Fibroblast of the aortic adventitia (primary cell): ENCODE measurements at places on chromosomes 11 and 22.

DNA sequence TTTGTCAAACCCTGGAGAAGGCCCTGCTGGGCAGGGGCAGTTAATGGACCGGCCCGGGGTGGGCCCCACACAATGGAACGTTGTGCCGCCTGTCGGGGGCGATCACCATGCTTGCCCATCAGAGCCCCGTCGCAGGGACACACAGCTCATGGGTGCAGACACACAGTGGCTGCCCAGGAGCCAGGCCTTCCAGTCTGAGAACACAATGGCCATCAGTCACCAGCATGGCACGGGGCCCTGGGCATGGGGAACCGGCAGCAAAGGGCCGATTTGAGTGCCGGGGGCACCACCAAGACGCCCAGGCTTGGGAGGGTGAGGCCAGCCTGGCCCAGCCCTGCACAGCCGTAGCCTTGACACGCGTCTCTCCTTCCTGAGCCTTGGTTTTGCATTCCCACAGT, 7.1 kb downstream of the LINC01488 start:
- no peak for DNase-seq

DNA sequence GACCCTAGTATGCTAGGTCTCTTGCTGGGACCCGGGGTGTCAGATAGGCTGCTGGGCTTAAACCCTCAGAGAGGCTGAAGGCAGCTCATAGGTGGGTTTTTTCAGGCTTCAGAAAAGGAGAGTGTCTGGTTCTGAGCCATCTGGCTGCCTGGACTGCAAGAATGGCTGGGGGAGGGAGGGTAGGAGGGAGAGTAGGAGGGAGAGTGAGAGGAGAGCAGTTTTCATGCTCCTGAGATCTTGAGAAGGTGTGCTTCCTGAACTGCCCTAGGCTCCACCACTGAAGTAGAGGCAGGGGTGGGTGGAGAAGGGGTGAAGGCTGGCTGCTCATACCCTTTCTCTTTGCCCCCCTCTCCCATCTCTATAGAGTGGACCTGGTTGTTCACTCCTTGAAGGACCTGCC, 4.6 kb downstream of the HMBS start:
- no peak for DNase-seq

GRCh38 chr22:29202212-29203192, 3.2 kb upstream of the EMID1 start:
- no peak for DNase-seq

DNA sequence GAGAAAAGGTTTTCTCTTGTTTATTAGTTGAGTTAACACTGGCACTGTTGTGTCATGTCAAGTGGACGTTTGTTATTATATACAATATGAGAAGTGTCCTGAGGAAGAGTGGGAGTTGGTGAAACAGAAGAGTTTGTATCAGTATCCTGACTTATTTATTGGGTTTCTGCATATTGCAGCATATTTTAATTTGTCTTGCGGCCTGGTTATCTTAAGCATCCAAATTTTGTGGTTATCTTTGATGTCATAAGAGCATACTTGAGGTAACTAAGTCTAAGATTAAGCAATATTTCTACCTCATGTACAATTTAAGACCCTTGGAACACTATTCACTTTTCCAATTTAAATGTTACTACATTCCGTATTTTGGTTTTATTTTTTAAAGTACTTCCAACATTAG, 103.5 kb downstream of the DDX10 start:
- peak; percentile 14 for DNase-seq

DNA sequence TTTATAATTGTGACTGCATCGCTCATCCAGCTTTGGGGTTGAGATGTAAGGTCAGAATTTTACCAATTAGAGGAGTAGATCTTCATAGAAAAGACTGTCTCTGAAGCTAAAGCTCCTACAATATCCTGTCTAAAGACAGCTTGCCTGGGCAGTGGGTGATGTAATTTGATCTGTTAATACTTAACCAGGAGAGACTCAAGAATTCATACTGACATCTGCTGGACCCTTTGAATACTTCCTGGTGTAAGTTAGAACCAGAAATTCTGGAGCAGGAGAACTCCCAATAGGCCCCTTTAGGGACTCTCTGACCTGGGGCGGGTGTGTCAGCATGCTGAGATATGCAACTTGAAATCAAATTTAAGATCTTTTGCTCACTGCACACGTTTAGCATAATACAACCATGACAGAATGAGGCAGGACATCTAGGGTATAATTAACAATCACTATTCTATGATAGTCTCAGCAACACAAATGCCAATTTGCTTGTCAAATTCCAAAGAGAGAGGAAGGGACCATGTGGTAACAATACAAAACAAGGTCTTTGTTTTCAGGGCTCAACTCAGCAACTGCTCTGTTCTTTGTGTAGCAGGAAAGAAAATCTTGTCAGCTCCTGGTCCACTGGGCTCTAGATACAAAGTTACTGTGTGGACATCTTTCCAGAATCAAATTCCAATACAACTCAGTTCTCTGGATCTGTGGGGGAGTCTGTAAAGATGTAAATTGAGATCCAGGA, 143.9 kb downstream of the INSC start:
- peak; percentile 16 for DNase-seq

GRCh38 chr11:14258221-14258935, 100.6 kb downstream of the RRAS2 start:
- peak; percentile 57 for DNase-seq

DNA sequence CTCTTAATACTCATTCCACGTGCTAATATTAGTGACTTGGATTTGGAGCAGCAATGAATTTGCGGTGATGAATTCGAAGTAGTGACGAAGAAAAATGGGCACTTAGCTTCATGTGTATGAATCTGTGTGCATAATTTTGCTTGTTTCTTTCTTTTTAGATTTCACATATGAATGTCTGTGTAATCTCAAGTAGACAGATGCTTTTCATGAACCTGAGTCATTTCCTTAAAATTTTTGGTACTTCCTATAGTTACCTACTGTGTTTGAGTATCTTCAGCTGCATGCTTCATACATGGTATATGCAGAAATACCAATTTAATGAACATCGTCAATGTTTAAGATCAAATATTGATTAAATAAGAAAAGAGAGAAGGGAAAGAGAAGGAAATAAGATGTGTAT, 540.2 kb downstream of the RAB38 start:
- no peak for DNase-seq

- no peak for DNase-seq
These were observed 22.1 kb upstream of the KRTAP5-7 start for GRCh38 chr11:71505001-71505400.

DNA sequence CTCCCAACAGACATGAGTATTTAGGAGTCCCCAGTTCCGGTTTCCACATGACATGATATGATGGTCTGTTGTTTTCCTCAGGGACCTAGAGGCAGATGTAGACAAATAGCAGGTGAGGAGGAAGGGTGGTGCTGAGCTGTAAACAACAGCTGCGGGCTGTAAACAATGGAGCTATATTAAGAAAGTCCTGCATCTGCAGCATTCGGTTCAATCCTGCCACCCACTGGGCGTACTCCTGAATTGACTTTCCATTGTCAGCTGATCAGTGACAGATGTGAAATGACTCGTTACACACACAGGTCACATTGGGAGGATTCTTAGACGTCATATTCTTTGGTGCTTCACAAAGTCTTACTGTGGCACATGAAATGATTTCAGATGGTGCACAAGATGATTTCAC, 26.8 kb upstream of the RAG1 start:
- peak; percentile 25 for DNase-seq

DNA sequence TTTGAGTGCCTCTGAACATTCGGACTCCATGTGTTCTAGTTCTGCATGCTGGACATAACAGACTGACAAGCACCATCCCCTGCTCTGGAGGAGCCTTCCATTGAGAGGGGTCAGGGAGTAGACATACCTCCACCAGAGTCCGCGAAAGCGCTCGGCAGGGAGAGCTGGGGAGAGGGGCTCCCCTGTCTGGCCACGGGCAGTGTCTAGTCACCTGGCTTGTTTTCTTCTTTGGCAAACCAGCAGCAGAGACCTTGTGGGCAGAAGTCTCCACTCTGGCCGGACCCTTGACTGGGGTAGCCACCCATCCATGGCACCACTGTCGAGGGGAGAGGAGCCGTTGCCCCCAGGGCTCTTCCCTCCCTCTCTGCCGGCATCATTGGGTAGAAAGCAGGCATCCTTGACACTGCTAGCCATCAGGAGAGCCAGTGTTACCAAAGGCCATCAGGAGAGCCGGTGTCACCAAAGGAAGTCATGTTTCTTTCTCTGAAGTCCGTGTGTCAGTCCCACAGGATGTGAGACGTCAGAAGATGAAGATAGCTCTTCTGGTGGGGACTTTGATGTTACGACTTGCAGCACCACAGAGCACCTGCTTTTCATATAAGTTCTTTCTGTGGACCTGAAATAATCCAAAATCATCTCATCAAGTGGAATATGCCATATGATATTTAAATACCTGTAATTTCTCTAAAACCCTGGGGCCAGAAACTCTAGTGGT, 305.6 kb downstream of the TBC1D22A start:
- DNase-seq = no peak

- no peak for DNase-seq
These were observed 35.4 kb upstream of the SERPIND1 start for GRCh38 chr22:20738394-20739089.

- peak; percentile 32 for DNase-seq
These were observed 10.2 kb upstream of the CLNS1A start for GRCh38 chr11:77647654-77648305.

- DNase-seq = peak; percentile 46
These were observed 10.9 kb downstream of the RELA start for GRCh38 chr11:65651589-65652510.

DNA sequence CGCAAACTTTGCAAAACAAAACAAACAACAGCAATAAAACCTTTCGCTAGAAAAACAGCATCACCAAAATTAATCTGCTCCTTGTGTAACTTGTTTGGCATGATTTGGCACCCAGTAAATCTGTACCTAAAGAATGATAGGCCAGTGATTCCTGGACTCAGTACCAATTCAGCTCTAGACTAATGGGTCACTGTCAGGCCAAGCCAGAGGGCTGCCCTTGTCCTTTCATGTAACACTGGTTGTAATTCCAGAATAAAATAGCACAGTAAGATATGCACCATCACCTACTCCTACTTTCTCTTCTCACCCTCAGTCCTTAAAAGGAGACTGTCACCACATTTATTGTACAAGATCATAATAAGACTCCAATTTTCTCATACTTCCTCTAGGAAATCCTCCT, 341.6 kb upstream of the PITPNB start:
- DNase-seq = no peak

- DNase-seq = no peak
These were observed 457 bp downstream of the SSTR3 start for GRCh38 chr22:37211866-37212173.

- DNase-seq = no peak
These were observed 100.6 kb downstream of the WNT7B start for GRCh38 chr22:45876136-45877035.

DNA sequence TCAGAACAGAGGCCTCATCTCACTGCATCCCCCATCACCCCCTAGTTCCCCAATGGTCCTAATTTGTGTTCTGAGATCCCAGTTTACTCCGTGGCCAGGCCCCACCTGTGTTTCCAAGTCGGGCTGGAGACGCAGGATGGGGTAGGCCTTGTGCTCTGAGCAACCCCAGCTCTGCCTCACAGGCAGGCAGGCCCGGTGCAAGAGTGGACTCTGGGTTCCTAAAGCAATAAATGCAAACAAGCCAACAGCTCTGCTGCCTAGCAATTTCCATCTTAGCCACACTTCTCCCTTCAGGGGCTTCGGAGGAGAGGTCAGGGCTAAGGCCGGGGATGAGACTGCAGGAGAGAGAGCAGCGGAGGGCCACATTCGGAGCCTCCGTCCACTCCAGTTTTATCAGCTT, 2.5 kb upstream of the EPS8L2 start:
- no peak for DNase-seq

DNA sequence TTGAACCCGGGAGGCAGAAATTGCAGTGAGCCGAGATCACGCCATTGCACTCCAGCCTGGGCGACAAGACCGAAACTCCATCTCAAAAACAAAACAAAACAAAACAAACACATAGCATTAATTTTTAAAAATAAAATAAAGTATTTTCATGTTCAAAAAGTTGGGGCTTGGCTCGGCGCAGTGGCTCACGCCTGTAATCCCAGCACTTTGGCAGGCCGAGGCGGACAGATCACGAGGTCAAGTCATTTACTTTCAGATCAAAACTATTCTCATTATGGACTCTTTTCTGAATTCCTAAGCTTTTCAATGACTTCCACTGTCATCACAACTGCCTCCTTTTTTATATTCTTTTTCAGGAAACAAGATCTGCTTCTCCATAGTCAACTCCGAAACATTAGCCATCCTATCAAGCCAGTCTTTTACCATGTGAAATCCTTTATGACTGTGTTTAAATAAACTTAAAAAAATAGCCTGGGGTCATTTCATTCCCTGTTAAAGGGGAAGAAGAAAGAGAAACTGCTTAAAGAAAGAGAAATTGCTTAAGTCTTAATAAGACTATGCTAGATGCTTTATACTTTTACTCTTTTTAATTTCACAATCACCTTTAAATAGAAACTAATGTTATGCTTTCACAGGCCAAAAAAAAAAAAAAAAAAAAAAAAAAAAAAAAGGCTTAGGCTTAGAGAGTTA, 13.1 kb upstream of the CHRNA10 start:
- DNase-seq = no peak

GRCh38 chr11:96317985-96318384, 25.0 kb downstream of the MAML2 start:
- no peak for DNase-seq

DNA sequence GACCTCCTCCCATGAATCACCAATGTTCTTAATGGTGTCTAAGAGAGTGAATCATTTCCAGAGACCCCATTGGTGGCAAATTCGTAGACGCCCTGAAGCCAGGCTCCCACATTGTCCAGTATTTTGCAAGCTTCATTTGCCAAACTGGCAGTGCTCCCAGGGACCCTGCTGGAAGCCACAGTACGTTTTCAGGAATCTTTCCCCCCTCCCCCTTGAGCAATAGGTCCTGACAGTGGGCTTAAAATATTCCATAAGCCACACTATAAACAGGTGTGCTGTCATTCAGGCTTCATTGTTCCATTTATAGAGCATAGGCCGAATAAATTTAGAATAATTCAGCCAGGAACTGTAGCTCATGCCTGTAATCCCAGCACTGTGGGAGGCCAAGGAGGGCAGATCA, 125.3 kb downstream of the MORC2 start:
- peak; percentile 37 for DNase-seq

DNA sequence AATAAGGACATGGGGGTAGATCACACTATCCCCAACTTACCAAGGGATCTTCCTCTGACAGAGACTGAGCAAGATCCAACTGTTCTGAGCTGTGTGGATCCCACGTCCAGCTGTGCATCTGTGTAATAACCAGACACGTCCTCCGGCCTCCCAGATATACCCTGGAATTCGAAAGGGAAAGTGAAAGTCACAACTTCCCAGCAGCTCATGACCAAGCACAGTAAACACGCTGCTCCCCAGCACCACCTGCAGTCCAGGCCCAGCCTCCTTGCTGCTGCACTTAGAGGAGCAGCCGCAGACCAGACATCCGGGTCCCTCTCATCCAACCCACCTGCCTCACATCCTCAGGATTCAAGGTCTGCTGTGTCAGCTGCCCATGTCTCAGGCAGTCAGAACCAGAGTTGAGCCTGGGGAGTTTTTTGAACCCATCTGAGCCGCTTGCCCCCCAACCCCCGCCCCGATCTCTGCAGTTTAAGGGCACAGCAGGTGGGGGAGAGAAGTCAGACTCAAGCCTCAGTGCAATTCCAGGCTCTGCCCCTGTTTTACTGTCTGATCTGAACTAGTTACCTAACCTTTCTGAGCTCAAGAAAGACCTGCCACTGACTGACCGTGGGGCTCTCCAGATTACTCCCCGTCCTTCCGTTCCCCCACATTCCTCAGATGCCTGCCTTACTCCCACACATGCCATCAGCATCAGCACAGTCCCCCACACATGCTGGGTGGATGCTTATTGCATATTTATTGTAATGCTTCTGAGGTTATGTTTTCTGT, at the start of gene APOL2:
APOL2 (minus strand) TSS at position 127 of the 771 bp plus-strand sequence. CDS start 6,365 bp downstream, outside the sequence.
- DNase-seq = peak; percentile 92
